ENCODE measurements at places on chromosomes 1 and 21.

DNA sequence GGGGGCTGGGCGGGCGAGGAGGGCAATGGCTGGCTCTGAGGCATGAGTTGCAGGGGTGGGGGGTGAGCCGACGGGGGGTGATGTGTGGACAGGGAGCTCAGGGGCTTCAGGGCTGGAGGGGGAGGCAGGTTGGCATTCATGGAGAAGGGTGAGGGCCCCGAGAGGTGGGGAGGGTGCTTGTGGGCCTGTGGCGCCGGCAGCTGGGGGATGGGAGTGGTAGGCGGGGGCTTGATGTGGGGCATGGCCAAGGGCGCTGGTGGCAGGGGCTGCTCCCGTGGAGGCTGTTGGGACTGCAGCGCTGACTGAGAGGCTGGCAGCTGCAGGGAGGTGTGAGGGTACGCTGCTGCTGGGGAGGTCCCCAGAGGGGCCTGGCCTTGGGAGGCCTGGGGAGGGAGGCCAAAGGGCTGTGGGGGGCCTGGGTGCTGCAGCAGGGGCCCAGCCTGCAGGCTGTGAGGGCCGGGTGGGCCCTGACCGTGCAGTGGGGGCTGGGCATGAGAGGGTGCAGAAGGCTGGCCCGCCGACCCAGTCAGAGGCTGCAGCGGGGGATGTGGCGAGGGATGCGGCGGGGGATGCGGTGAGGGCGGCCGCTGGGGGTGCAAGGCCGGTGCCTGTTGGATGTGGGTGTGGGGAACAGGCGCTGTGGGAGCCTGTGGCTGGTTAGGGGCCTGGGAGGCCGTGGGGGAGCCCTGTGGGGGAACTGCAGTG is 42.7 kb downstream of the SLC45A1 start:
- DNase-seq = no peak

GRCh38 chr21:45806042-45806441 is 162.5 kb downstream of the PCBP3 start:
- DNase-seq = no peak

- no peak for DNase-seq
Observed at GRCh38 chr1:22048351-22049192, 3.9 kb upstream of the CDC42 start.

DNA sequence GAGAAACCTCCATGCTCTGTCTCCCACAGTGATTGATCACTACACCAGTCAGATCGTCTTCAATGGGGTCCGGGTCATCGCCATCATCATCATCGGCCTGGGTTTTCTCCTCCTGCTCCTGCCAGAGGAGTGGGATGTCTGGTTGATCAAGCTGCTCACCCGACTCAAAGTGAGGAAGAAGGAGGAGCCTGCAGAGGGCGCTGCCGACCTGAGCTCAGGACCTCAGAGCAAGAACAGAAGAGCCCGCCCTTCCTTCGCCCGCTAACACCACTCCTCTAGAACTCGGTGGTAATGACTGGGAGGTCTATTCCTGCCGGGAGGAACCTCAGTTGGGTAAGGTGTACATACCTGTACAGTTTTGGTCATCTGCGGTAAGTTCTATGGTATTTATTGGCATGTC is 50.3 kb upstream of the COA6 start:
- no peak for DNase-seq

GRCh38 chr21:31346256-31346821 is 2.3 kb upstream of the TIAM1 start:
- DNase-seq = no peak

DNA sequence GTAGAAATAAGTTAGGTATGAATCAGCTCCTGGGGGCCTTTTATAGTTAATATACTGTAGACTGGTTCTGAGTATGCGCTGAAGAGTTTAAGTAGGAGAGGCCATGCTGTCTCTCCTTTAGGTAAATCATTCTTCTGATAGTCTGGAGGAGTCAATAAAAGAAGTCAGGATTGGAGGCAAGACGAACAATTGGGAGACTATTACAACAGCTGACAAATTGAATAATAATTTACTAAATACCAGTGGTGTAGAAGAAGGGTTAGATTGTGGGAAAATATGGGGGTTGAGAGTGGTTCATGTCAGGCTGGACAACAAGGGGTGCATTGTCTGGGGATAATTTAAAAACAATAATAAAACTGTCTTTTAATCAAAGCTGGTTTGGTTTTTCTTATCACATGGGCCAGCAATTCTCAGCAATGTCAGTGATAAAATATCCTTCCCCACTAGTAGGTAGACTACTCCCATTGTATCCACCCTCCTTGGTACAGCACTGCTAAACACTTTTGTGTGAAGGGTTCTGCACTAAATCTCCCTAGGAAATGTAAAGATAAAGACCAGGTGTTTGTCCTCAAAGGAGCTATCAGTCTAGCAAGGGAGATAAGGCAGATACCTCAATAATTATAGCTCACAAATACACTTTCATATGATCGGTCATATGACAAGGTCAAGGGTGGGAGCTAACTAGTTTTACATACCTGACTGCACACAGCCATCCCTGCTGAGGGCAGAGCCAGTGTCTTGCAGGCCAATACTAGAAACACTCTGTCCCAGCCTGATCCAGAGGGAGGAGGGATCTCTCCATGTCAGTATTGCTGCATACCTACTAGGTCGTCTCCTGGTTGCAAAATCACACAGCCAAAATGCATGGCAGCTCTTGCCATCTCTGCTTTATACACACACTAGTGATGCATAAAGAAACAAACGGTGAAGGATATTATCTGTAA is 299.7 kb downstream of the VAV3 start:
- no peak for DNase-seq

GRCh38 chr21:44530903-44531605 is 8.9 kb downstream of the KRTAP10-1 start:
- no peak for DNase-seq

DNA sequence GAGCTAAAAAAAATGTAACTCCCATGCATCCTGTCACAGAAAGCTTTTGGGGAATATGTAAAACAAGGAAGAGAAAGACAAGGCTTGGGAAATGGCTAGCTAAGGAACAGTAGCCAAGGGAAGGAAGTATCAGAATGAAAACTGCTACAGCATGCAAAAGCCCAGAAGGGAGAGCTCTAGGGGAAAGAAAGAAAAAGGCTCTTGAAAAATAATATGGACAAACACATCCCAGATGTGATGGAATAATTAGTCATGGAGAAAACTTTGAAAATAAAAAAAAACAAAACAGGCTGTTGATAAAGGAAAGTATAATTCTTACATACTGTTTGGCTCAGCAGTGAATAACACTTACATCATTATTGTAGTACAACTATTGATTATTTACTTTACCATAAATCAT is 47.9 kb upstream of the VCAM1 start:
- DNase-seq = no peak

DNA sequence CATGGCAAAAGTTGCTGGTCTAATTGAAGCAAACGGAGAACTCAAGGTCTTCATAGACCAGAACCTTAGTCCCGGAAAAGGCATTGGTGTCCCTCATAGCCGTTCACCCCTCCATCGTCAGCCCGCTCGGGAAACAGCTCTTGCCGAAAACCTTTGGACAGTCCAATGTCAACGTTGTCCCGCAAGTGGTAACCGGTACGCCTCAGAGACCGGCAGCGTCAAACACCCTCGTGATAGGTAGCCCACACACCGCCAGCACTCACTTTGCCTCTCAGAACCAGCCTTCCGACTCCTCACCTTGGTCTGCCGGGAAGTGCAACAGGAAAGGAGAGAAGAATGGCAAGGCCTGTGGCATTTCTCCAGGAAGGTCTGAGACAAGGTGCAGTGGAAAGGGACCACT is 351.3 kb upstream of the CAMK1G start:
- DNase-seq = no peak

GRCh38 chr1:232183266-232183800 is 446.6 kb downstream of the SIPA1L2 start:
- no peak for DNase-seq

DNA sequence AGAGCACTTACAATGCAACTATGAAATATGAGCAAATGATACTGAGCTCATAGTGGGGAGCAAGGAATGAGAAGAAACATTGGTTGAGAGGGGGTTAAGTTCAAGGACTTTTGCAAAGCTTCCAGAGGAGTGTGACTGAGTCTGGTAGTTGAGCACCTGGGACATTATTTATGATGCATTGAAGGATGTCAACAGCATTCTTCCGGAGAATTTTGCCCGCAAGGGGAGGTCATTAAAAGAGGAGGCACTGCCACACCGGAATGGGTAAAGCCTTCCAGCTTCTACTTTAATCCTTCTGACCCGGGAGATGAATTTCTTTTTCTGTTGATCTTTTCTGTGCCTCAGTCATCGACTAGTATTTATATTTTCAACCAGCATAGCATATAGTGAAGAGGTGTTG is 208.4 kb upstream of the CAMK1G start:
- no peak for DNase-seq

DNA sequence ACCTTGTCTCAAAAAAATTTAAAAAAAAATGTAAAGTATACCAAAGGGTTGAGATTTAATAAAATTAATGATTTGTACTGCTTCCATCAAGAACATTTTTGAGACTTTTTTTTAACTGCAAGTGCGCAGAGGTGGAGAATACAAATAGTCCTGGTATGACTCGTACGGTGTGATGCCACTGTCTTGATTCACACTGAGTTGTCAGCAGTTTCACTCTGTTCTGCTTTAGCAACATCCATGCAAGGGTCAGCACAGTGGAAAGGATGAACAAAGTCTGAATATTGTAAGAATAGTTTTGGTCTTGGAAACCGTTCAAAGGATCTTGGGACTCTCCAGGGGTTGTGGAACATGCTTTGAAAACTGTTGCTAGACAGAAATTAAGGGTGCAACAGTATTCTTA is 40.2 kb downstream of the EXO1 start:
- no peak for DNase-seq

DNA sequence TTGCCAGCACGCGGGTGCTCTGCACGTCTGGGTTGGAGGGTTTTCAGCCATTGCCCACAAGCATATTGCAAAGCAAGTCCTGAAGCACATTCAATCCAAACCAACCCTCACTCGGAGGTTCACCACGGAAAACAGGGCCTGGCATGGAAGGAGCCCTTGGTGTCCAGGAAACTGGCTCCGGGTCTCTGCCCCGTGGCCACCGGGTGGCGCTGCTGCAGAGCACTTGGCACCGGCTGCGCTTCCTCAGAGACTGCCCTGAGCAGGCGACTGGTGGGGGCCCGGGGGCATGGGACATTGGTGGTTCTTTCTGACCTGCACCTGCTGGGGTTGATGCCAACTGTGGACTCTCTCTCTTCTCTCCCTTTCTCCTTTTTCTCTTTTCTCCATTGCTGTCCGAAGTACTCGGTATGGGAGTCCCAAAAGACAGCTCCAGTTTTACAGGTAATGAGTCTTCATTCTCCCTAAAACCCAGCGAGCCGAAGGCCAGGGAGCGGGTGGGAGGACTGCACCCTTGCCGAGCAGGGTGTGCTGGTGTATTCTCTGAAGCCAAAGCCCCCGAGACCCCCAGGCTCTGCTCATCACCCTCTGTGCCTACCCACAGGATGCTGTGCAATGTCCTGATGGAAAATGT is 4.1 kb upstream of the KCNAB2 start:
- no peak for DNase-seq

GRCh38 chr1:231248778-231249177 is 7.8 kb downstream of the GNPAT start:
- DNase-seq = no peak

- no peak for DNase-seq
Observed at GRCh38 chr1:225881081-225881958, 860 bp downstream of the TMEM63A start.

- DNase-seq = no peak
Observed at GRCh38 chr1:93704052-93704451, 22.4 kb upstream of the BCAR3 start.
